ENCODE measurements at places on chromosomes 12 and 14.

DNA sequence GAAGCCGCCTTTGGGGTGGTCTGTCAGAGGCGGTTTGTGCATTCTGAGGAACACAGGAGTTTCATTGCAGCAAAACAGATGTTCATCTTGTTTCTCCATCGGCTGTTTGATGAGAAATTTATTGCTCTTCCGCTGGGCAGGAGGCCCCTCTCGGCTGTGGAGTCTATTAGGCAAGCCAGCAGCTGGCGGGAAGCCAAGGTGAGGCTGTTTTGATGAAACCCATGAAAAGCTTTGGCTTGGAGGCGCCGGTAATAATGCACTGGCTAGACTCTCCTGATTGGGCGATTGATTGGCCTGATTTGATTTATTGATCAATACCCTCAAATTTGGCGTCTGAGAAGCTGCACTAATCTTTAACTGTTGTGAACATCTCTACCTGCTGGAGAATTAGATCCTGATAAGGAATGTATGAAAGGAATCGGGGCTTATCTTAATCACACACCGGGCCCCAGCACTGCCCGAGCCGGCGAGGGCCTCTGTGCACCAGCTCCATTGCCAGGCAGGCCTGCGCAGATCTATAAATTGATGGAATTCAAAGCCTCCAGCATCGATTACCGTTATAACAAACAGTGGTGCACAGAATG is 187.7 kb downstream of the PHETA1 start:
- peak; percentile 76 for DNase-seq

- DNase-seq, result no peak
Observed at GRCh38 chr12:100801320-100801719, 6.7 kb downstream of the ANO4 start.

DNA sequence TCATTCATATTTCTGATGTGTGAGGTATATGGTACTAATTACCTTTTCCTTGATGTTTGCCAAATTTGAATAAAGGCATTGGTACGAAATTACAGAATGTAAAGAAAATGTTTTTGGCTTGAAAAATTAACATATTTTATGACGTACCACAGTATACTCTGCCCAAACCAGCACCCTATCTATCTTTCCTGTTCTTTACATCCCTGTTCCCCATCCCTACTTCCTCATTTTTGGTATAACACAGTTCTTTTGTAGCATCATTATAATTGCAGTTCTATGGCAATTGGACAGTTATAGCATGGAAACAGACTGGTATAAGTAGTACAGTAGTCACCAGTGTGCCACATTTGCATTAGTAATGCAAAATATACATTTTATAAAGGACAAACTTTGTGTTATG is 7.0 kb upstream of the CCT2 start:
- no peak for DNase-seq

- DNase-seq, result no peak
Observed at GRCh38 chr14:22524784-22525161, 64.3 kb downstream of the DAD1 start.

DNA sequence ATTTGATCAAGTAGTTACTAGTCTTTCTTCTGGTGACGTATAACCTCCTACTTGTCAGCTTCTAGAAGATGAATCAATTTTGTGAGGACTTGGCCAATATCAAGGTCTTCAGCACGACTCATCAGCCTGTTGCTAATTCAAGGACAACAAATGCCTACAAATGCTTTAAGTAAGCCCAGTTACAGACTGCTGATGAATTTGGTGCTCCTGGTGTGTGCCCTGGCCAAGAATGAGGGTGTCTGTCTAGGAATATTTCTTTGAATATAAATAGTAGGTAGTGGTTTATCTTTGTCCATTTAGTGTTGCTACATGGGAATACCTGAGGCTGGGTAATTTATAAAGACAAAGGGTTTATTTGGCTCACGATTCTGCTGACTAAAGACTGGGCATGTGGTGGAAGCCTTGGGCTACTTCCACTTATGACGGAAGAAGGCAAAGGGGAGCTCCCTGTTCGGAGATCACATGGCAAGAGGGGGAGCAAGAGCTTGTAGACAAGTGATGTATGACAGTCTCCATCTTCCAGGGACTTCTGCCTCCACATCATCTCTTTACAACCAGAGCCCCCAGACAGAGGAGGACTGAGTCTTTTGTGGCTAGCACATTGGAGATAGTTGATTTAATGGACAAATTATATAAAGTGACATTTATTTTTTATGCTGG is 180.2 kb downstream of the CRADD start:
- no peak for DNase-seq

DNA sequence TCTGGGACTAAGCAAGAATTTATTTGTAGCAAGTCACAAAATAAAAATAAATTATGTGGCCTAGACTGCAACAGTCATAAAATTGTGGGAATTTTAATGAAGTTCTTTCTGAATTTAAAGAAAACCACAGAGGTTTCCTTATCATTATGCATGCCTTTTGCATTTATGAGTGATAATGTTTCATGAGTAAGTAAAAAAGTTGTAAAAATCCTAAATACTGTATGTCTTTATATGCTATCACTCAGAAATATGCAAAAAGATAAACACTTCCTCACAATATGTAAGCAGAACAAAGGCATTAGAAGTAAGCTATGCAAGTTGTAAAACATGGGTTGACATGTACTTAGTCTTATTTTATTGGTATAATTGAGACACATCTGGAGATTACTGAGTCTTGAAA is 239.4 kb upstream of the PDE3A start:
- no peak for DNase-seq

GRCh38 chr12:27711317-27711682 is 668 bp downstream of the MRPS35 start:
- DNase-seq, result no peak

DNA sequence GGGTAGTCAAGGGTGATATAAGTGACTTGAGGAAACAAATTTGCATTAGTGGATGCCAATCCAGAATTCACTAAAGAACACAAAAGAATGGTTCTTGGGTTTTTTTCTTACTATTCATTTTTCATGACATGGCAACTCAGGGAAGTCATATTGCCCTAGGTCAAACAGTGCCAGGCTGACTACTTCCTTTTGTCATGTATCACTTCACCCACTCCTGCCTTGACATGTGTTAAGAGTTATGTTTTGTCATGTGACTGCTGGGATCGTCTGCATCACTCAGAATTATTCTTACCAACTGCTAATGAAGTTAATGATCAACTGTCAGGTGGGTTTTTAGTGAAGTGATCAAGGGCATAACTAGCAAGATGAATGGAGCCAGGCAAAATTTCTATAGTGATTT is 74.2 kb downstream of the PRORP start:
- DNase-seq, result no peak

- no peak for DNase-seq
Observed at GRCh38 chr12:41264281-41264680, 76.2 kb downstream of the PDZRN4 start.

DNA sequence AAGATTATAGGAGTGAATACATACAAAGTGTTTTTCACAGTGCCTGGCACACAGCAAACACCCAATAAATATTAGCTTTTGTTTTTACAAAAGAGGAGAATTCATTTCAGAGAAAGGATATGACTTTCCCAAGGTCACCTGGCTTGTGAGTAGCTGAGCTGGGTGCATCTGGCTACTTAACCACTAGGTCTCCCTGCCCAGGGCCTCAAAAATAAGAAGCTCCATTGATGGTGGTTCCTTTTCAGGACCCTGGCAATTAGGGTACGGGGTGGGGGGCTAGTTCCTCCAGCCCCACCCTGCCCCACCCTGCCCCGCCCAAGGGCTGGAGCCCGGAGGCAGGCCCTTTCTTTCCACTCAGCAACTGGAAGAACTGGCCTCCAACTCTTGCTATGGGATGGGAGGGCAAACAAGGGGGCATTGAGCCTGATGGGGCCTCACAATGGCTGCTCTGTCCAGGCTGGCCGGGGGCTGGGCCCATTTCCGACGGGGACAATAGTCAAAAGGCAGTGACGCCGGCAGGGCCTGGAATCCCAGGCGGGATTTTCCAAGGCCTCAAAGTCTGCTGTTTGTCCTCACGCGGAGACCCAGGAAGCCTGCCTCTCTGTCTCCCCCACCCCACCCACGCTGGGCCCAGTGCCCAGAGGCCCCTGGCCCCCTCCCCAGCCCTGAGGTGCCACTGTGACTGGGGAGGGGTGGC is 8.2 kb upstream of the ATG101 start:
- no peak for DNase-seq

DNA sequence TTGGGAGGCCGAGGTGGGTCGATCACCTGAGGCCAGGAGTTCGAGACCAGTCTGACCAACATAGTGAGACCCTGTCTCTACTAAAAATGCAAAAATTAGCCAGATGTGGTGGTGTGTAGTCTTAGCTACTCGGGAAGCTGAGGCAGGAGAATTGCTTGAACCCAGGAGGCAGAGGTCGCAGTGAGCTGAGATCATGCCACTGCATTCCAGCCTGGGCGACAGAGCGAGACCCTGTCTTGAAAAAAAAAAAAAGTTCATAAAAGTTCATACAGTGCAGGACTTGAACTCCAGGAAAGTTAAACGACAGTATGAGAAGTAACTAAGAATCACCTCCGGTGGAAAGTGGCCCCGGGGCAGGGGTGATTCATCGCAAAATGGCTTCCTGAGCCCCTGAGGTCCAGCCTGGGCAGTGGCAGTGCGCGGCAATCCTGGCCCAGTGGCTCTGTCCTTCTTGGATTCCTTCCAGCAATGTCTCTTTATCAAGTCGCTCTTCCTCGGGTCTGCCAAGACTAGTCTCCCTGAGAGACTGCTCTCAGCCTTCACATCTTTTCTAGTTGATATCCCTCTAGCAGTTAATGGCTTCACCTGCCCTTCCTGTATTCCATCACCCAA is 16.7 kb upstream of the MAP1LC3B2 start:
- no peak for DNase-seq

GRCh38 chr12:41944216-41944615 is 200.5 kb downstream of the GXYLT1 start:
- DNase-seq, result no peak

DNA sequence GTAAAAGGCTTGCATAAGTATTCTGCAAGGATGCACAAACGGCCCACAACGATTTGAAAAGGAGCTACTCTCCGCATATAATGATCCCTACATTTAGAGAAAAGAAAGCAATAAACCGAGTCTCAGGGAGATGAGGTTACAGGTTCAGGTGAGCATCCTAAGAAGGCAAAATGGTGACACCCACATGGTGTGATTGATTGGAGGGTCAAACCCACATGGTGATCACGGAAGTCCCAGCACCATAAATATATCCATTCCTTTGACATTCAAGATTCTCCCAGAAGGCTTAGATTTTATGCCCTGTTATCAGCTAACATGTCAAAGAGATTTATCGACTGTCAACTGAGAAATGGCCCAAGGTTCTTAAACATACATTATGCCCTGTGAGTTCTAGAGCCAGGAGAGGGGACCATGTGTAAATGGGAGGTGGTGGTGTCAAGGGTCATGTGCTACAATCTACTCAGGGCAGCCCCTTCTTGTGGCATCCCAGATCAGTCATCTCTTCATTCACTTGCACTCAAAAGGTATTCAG is 282.2 kb downstream of the EMP1 start:
- DNase-seq, result no peak

DNA sequence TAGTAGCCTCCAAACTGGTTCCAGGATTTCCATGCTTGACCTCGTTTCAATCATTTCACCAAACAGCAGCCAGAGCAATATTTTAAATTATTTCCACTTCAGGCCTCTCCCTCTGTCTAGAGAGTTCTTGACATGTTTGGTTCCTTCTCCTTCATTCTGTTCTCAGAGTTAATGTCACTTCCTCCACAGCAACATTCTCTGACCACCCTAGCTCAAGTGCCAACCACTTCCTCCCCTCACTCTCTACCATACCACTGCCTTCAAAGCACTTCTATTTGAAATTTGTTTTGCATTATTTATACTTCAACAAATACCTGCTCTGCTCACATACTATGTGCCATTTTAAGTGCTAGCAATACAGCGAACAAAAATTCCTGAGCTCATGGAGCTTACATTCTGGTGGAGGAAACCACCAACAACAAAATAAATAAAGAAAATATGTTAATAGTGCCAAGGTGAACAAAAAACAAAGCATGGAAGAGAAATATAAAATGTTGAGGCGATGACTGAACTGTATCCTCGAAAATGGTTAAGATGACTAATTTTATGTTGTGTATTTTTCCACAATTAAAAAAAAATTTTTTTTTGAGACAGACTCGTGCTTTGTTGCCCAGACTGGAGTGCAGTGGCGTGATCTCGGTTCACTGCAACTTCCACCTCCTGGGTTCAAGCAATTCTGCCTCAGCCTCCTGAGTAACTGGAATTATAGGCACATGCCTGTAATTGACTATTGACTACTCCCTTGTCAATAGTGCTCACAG is 17.3 kb downstream of the BAZ1A start:
- DNase-seq, result no peak

- no peak for DNase-seq
Observed at GRCh38 chr12:92784356-92784755, 81.6 kb downstream of the PLEKHG7 start.

DNA sequence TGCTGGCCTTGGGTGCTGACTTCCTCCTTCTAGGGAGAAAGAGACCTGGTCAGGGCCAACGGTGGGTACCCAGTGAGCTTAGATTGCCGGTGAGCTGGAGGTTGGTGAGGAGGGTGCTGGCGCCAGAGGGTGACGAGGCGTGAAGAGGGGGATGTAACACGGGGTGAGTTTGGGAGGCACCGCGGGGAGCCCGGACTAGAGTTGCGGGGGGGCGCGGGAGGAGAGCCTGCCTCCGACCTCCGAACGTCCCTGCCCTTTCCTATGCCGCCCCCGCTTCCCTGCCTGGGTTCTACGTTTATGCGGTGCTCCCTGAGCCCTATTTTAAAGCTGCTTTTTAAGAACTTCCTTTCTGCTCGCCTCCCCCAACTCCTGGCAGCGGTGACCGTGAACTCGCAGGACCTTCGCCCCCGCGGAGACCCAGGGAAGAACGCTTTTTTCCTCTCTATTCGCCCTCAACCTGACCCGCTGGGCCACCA is 18.6 kb downstream of the OR6S1 start:
- DNase-seq, result no peak

DNA sequence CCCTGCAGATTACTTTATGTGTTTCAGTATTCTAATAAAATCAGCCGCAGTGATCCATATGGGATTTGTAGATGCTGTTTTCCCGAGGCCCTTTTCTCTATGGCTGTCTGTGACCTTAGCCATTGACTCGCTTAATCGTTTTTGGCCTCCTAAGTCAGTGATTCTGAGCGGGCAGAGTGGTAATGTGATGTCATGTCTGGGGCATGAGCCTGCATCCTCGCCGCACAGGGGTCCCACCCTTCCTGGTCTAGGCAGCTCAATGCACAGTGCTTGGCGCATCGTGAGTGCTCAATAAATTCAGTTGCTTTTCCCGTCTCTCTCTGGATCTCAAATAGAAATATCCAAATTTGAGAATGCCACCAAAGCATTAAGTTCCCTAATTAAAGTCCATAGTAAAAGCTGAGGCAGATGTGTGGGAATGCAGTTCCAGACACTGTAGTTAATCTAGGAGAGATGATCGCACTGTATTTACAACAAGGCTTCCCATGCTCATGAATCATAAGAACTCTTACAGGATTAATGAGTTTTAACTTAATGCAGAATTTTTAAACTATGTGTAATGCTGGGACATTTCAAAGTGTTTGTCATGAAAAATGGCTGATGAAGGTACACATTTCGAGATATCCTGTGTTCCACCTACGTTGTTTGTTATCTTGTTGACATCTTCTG is 29.3 kb downstream of the HMGA2 start:
- no peak for DNase-seq

- DNase-seq, result no peak
Observed at GRCh38 chr12:42583016-42583415, 6.5 kb downstream of the PRICKLE1 start.

GRCh38 chr12:57750561-57751431 is 1.3 kb downstream of the CDK4 start:
- DNase-seq, result no peak
